ENCODE measurements at places on chromosomes 2 and 18. TPM values are rescaled to one million over a fixed set of nuclear protein-coding genes. Genes with fewer than 3 reads are reported as not detected.

- DNase-seq: no peak
These were observed 303.3 kb downstream of the GBX2 start for GRCh38 chr2:235864733-235865515.

ACMSD gene
- not detected for polyA plus RNA-seq

RASGRP3 gene
- 1.4 TPM for polyA plus RNA-seq

ST6GAL2 gene
- not detected for polyA plus RNA-seq
